ENCODE measurements at places on chromosomes 3 and 15. TPM values are rescaled to one million over a fixed set of nuclear protein-coding genes. Genes with fewer than 3 reads are reported as not detected.

GRCh38 chr15:74950078-74950908, 6.3 kb downstream of the RPP25 start:
- peak; percentile 94 for DNase-seq

DNA sequence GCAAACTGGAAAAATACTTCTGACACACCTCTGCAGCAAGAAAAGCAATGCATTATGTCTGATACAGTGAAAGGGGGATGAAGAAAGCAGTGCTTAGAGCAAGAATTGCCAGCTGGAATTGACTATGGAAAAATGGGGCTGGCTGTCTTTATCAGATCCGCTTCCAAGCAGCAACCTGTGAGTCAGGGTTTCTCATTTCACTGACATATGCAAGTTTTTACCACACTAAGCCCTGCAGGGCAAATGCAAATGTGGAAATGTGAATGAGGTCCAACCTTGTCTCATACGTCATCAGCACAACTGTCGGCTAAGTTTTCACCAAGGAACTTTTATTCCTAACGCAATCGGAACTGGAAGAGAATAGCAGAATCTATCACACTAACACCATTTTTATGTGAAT, 172.5 kb upstream of the GADL1 start:
- no peak for DNase-seq

DNA sequence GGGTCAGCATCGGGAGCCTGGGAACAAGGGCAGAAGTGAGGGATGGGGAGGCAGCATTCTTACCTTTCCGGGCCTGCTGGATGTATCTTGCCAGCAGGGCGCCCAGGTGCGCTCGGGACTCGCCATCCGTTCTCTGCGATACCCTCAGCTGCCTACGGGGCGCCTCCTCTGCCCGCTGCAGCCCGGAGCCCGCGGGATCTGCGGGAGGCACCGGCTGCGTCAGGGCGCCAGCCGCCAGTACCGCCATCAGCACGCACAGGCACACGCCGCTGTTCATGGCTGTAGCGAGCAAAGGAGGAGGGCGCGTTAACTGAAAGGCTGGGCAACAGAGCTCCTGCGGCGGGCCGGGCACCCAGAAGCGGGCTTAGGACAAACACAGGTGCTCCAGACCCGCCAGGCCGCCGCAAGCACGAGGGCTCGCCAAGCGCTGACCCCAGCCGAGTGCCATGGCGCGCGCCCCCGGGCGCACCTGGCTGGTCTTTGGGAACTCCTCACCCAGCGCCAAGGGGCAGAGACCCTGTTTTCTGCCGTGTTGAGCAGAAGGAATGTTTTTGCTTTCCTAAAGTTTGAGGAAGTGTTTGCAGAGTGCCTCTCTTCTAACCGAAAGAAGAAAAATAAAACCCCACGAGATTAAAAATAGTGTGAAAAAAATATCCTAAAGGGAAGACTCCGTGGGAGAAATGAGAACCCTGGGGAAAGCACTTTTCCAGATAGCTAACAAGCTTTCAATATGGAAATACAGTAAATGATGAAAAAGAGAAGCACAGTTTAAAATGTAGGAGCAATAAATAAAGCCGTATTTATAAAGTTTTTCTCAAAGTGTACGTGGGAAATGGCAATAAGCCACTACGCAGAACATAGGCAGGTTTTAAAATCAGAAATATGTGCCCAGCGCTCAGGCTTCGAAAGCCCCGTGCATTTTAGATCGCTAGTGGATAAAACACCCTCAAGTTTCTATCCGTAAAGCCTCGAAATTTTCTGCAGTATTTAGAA, 2.3 kb downstream of the CCK start:
- no peak for DNase-seq

The ZBTB20 gene
- 41.3 TPM for total RNA-seq

The MUC20 gene
- total RNA-seq, result 9.7 TPM

- no peak for DNase-seq
Measured at GRCh38 chr3:38647217-38647970, 2.1 kb downstream of the SCN5A start.

- DNase-seq, result peak; percentile 77
Measured at GRCh38 chr15:93479715-93480114, 390.7 kb upstream of the RGMA start.

- peak; percentile 70 for DNase-seq
Measured at GRCh38 chr3:53651927-53652326, 157.5 kb downstream of the CACNA1D start.

The UNC45A gene
- 57.3 TPM for total RNA-seq

The RNU5B-1 gene
- total RNA-seq, result not detected

The FANCD2OS gene
- not detected for total RNA-seq

DNA sequence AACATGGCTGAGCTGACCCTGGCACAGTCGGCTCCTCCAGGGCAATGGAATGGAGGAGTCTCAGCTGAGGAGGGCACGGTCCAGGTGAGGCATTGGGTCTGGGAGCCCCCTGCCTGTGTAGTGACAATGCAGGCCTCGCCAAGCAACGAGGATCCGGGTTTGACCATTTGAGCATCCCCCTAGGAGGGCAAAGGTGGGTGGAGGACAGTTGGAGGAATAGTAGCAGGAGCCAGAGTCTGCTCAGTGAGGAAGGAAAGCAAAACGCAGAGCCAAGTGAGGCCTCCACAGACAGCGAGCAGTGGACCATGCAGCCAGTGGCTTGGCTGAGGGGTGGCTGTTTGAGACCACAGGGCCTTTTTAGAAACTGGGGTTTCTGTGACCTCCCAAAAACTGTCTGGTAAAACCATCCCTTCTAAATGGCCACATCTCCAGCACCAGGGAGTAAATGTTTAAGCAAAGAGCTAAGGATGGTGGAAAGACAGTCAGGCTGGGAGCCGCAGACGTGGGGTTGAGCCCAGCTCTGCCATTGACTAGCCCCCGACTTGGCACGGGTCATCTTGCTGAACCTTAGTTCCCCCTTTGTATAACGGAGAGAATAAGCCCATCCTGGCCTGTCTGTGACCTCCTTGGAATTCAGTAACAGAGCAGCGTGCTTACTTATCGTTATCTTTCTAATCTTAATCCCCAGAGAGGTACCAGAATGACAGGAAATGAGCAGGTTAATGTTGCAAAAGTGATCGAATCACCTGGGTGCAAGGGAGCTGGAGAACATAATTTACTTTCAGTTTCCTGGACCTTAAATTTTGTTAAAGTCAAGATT, 46.8 kb downstream of the CMTM6 start:
- no peak for DNase-seq

The ZDHHC23 gene
- total RNA-seq, result 11.9 TPM

The CIB2 gene
- 7.4 TPM for total RNA-seq
